Epithelial cell of proximal tubule (primary cell): ENCODE measurements at places on chromosomes 12 and 14.

- DNase-seq = no peak
Observed at GRCh38 chr14:67432050-67432564, 20.1 kb upstream of the PLEK2 start.

- DNase-seq = no peak
Observed at GRCh38 chr14:22559041-22559440, 30.0 kb downstream of the DAD1 start.

GRCh38 chr14:64730681-64731080, 26.5 kb downstream of the PLEKHG3 start:
- no peak for DNase-seq

DNA sequence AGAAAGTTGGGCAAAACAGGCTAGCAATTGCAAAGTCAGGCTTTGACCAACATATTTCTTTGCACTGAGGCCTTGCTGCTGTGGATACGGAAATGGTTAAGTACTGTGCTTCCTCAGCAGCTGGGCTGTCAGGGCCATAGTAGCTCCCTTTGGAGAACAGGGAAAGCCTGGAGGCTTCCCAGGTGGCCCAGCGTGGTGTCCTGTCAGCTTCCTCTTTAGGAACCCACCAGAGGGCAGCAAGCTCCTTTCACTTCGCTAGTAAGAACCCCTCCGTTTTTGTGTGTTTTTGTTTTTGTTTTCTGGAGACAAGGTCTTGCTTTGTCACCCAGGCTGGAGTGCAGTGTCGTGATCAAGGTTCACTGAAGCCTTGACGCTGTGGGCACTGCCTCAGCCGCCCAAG, 1.7 kb upstream of the CFAP251 start:
- no peak for DNase-seq

DNA sequence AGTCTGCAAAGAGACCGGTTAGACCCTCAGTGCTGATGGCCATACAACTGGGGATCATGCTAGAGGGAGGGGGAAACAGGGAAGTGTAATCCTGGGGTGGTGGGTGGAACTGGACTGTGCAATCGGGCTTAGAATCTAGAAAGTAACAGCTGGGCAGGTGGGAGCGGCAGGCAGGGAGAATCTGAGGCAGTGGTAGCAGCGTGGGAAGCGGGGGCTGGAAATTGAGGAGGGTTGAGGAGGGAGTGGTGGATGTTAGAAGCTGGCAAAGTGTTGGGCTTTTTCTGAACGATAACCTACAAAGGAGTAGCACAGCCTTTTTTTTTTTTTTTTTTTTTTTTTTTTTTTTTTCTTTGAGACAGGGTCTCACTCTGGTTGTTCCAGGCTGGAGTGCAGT, 3.1 kb upstream of the IGFBP6 start:
- no peak for DNase-seq

GRCh38 chr14:35349496-35350365, 54.8 kb downstream of the NFKBIA start:
- DNase-seq = no peak
